Subcutaneous preadipocyte (primary cell): ENCODE measurements at places on chromosomes 1 and 21. TPM values are rescaled to one million over a fixed set of nuclear protein-coding genes. Genes with fewer than 3 reads are reported as not detected.

Gene TRNP1
- total RNA-seq: 23.9 and 58.6 TPM in 2 replicates

Gene CD5L
- not detected in 2 replicates for total RNA-seq

Gene RXFP4
- not detected in 2 replicates for total RNA-seq

Gene OR2T29
- not detected in 2 replicates for total RNA-seq

Gene SH2D2A
- total RNA-seq: 0.20 TPM in 1 of 2 replicates, not detected in the other

Gene HLX
- 5.1 and 10.3 TPM in 2 replicates for total RNA-seq

Gene NCAM2
- total RNA-seq: 0.39 and 1.1 TPM in 2 replicates

Gene TNFSF4
- 0.73 and 1.8 TPM in 2 replicates for total RNA-seq

Gene ILF2
- total RNA-seq: 162 and 184 TPM in 2 replicates

Gene ARID1A
- total RNA-seq: 17.6 and 30.9 TPM in 2 replicates

Gene RGS2
- 9.9 and 17.0 TPM in 2 replicates for total RNA-seq

Gene E2F2
- 2.2 and 3.1 TPM in 2 replicates for total RNA-seq

Gene LENEP
- not detected in 2 replicates for total RNA-seq

Gene ASPM
- 39.3 and 62.4 TPM in 2 replicates for total RNA-seq

Gene SLC22A15
- 7.0 and 8.1 TPM in 2 replicates for total RNA-seq

Gene OR2T8
- not detected in 2 replicates for total RNA-seq

Gene MAN1C1
- total RNA-seq: 5.7 and 15.4 TPM in 2 replicates

Gene C21orf58
- 5.9 and 10.9 TPM in 2 replicates for total RNA-seq

Gene RNF186
- total RNA-seq: not detected in 2 replicates

Gene KLHDC9
- total RNA-seq: 0.20 and 0.73 TPM in 2 replicates

Gene VWA5B1
- total RNA-seq: not detected in 2 replicates
